ENCODE measurements at places on chromosomes 11 and 22.

- DNase-seq, result no peak
These were observed 33.7 kb downstream of the POLD3 start for GRCh38 chr11:74626130-74626529.

DNA sequence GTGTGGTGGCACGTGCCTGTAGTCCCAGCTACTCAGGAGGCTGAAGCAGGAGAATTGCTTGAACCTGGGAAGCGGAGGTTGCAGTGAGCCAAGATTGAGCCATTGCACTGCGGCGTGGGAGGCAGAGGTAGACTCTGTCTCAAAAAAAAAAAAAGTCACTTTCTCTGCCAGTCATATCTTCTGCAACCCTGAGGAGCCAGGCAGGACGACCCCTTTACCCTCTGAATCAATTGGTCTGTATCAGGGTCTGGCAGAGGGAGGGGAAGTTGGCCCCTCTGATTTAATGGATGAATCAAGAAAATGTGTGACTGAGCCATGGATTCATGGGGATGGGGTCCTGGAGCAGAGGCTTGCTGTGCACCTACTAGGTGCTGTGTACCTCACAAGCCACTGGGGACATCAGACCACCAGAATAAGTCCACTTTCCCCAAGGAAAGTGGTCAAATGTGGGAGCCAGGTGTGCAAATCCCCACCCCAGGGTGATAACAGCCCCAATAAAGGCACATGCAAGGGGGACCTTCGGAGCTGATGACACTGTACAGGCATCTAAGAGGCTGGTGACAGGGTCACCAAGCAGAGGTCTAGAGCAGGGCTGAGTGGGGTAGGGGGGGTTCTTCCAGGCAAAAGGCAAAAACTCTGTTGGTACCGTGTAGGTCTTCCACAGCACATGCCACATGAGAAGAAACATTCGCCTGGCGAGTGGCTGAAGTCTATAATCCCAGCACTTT is 29.0 kb downstream of the TXN2 start:
- no peak for DNase-seq

DNA sequence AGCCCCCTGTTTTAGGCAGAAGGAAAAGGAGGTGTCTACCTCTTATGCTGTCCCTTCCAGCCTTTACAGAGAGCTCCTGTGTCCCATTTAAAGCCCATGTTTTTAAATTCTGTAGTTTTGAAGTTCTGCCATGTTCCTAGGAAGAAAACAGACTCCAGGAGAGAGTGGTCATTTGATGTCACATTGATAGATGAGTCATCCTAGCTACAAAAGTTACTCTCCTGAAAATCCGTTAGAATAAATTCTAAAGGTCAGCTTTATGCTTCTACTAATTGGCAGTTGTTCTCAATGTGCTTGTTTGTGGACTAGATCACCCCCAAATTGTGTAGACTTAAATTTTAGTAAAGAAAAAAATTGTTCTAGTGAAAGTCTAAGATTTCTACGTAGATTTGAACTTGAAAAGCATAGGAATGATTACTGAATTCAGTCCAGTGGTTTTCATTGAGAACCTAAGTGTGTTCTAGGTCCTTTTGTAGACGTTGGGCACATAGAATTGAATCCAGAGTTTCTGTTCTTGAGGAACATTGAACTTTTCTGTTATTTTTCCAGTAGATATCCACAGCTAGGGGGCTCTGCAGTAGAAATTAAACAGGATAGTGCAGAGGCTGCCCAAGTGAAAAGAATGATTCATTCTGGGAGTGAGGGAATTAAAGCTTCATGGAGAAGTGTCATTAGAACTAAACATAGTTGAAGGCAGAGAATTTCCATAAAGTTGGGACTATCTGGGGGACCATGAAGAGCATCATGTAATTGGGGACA is 140.6 kb upstream of the RASSF10 start:
- DNase-seq, result no peak

DNA sequence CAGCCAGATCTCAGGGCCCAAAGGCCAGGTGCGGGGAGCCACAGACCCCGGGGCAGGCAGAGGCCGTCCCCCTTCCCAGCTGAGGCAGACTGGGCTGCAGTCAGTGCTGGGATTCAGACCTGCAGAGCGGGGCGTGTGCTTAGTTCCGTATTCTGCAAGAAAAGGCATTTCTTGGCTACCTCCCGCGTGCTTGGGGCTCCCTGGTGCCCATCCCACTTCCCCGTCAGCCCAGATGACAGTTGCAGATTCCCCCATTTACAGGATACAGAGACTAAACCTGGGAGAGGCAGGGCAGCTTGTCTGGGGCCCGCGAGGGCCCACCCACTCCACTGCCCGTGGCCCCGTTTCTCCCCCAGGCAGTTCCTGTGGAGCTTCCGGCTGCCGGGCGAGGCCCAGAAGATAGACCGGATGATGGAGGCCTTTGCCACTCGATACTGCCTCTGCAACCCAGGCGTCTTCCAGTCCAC is 18.3 kb downstream of the CYTH4 start:
- no peak for DNase-seq

GRCh38 chr11:131246663-131247062 is 123.8 kb upstream of the NTM start:
- DNase-seq, result no peak

- no peak for DNase-seq
These were observed 141.2 kb downstream of the CSNK2A3 start for GRCh38 chr11:11211888-11212287.

GRCh38 chr11:64056213-64056785 is 20.6 kb downstream of the FLRT1 start:
- no peak for DNase-seq

DNA sequence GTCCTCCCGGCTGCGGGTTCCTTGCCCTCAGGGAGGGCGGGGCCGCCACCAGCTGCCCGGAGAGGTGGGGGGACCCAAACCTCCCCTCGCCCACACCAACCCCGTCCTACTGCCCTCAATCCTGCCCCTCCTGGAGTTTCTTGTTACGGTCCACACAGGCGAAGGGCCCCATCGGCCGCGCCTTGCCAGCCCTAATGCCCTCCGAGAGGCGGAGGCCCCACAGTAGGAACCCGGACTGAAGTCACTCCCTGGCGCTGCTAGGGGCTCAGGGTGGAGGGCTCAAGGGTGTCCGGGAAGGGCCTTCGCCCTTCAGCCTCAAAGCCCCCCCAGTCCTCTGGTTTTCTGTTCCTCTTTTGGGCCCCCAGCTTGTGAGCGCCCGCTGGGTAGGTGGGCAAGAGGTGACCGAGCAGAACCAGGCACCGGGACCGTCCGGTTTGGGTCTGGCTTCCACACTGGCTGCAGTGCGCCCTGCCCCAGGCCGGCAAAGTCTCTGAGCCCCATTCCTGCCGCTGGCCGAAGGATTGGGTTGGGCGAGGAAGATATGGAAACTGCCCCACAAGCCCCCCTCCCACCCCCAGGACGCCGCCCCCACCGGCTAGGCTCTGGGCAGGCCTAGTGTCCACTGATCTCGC is 24.5 kb downstream of the DUSP8 start:
- no peak for DNase-seq

DNA sequence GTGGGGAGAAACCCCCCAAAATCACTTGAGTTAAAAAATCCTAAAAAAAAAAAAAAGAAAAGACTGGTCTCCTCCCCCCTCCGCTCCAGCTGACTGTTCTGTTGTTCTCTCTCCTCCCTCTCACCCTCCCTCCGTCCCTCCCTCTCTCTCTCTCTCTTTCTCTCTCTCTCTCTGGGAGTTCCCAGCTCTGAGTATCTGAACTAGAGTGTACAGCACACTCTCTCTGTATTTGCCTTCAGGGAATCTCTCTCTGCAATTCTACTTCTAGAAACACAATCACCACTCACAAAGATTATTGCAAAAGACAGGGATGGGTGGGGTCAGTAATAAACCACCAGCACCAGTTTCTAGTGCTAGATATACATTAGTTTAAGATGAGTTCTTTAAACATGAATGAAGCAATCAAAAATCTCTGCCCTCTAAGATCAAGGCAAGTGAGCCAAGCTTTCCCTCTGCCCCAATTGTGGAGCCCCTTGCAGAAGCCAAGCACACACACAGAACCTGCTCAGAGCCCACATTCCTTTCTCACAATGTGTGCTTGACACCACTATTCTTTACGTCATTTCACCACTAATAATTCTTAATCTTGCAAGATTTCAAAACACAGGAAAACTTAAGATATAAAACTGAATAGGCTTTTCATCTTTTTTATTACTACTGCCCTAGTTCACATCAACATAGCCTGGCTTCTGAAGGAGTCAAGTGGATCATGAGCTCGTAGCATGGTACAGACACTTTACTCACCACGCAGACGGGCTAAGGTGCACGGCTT is 133.5 kb downstream of the RBFOX2 start:
- DNase-seq, result no peak

DNA sequence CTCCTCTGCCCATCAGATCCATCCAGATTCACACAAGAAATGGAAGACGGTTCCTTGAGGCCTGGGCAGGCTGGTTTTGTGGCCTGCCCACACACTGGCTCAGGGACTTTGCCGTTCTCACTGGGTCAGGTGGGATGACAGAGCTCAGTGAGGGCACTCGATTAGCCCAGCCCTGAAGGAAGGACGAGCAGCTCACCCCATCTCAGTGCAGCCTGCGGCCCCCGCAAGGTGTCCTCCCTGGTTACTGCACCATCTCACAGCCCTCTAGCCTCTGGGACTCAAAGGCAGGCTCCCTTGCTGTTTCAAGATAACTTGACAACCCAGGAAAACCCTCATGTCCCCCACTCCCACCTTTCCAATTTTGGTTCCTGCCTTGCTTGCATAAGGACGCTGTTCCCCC is 4.2 kb downstream of the SLC16A8 start:
- DNase-seq, result no peak

DNA sequence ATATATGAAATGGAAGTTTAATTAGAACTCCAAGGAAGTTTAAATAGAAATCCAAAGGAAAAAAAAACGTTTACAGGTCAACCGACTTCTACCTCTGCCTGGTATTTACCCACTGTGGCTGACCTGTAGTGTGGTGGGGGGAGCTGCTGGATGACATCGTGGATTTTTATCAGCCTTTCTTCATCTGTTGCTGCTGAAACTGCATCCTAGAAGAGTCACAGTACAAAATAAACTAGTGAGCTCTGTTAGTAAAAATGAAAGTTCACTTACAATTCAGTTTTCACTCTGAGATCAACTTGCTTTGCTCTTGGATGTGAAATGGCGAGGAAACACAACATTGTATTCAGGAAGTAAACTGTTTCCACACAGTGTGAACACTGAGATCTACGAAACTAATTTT is 43.2 kb upstream of the TP53AIP1 start:
- DNase-seq, result no peak

- DNase-seq, result no peak
These were observed 24.6 kb downstream of the MMP27 start for GRCh38 chr11:102680945-102681344.

DNA sequence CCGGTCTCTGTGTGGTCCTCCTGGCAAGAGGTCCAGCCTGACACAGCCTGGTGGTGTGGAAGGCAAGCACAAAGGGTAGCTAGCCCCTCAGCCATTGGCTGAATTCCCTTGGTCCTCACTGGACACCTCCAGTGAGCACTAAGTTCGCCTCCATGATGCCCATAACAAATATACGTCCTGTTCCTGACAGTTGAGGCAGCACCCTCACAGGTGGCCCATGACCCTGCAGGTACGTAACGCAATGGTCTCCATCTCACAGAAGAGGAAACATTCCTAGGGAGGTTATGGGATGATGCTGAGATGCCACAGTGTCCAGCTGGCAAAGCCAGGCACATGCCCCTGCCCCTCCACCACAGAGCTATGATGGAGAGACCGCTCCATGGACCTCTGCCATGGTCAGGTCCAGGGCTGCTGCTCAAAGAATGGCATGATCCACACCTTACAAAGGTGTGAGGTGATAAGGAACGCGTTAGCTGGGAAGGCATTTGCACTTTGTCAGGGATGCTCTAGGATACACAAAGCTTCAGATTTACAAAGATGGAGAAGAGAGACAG is 1.4 kb upstream of the GNAZ start:
- no peak for DNase-seq

DNA sequence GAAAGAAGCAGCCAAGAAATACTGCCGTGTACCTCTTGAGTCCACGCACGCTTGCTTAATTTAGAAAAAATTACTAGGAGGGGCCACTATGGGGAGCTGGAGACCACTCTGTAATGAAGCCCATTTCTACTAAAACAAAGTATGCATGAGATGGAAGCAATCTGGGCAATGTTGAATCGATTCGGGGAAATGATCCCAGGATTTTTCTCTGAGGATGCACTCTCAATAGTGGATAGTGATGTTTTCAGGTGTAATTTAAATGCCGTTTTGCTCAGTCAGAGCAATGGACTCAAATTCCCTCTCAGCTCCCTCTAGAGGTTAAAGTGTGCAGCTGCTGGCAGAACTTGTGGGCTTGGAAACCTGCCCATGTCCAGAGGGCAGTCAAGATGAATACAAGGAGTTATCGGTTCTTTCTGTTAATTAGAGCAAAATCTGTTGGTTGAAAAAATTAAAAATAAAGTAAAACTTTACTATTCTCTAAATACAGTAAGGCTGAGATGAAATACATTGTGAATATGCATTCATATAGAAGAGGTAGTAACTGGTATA is 64.1 kb downstream of the ME3 start:
- no peak for DNase-seq

DNA sequence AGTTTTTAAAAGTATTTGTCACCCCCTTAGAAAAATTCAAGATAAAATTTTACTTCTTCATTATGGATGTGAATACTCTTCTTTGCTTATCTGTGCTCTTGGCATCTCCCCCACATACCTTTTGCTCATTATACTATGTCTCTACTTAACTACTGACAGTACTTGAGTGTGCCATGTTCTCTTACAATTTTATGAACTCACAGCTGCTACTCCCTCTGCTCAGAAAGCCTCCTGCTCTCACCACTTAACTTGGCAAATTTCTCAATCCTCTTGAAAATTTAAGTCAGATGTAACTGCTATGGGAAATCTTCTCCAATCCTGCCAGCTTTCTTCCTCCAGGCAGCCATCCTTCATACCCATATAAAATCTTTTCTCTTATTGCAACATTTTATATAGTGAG is 163.4 kb downstream of the CNTN5 start:
- no peak for DNase-seq

DNA sequence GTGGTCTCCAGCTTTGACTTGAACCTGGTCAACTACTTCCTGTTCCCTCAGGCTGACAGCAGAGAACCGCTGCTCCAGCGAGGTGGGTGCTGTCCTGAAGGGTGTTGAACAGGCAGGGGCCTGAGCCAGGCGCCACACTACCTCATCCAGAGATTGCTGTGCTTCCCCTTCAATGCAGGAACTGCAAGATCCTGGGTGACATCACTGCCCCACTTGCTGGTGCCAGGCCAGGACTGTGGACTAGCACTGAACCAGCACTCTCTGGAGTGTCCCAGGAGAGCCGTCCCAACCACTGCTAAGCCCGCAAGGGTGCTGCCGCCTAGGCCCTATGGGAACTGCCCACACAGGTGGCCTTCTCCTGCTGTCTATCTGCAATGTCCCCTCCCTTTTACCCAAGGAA is 51.7 kb downstream of the GAB4 start:
- DNase-seq, result no peak

- no peak for DNase-seq
These were observed 8.6 kb downstream of the CFL1 start for GRCh38 chr11:65849366-65849765.

DNA sequence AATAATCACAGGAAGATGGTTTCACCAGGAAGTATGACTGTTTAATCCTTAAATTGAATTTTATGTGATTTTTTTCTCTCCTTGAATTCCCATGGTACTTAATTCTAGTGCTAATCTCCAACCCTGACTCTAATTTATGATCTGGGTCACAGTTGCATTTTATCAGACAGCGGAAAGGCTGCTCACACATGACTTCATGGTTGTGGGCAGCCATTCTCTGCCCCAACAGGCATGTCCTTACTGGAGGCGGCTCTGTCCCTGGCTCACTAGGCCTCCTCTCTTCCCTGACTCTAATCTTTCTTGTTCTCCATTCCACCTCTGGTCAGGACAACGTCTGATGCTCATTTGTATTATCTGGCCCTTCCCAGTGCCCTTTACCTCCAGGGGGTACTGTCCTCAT is 184.4 kb downstream of the CHST1 start:
- no peak for DNase-seq

All from esophagus squamous epithelium (tissue), 5 donors.